ENCODE measurements at places on chromosomes 3 and 15.
A peak's percentile ranks its signal among the peaks of the same experiment; 100 is the strongest.

- DNase-seq, result no peak
Measured at GRCh38 chr3:45670991-45671390, 18.2 kb upstream of the SACM1L start.

DNA sequence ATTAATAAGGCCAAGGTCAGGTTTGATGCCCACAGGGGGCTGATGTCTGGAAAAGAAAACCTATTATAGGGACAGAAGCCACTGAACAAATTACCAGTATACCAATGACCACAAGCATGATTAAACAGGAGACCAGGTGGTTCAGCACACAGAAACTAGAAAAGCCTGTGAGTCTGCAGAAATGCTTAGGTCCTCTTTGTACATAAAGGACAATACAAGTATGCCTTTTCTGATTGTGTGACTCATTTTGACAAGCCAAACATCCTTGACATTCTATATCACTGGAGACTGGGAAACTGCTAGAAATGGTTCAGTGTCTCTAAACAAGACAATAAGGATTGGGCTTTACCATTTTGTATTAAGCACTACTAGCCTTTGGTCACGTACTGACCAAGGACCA, 113.2 kb upstream of the MYO5C start:
- no peak for DNase-seq

DNA sequence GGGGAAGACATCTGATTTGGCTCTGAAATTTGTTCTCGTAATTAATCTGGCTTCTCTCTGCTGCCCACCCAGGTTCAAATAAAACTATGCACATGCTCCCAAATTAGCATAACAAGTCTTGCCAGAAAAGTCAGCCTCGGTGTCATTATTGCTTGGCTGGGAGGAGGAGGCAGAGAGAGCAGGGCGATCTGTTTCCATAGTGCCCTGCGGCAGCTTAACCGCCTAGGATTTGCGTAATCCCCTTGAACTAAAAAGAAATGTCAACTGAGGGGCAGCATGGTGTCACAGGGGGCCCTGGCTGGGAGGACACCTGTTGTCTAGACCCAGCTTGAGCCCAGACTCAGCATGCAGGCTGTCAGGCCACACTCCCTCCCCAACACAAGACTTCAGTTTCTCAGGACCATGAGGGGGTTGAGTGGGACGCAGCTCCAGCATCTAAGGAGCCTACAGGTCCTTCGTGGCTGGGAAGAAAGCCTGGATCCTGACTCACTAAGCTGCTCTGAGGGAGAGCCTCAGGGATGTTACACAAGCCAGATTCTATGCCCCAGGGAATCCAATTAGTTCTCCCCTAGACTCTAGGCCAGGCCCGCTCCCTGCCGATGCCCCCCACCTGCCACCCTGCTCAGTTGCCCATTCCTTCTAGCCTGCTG, 17.3 kb downstream of the MRPS11 start:
- DNase-seq, result peak; percentile 22

- no peak for DNase-seq
Measured at GRCh38 chr3:189637750-189638149, 6.6 kb downstream of the TP63 start.

- DNase-seq, result peak; percentile 28
Measured at GRCh38 chr3:155805204-155805801, 775 bp downstream of the C3orf33 start.

- DNase-seq, result no peak
Measured at GRCh38 chr3:102084006-102084405, 234.7 kb downstream of the NFKBIZ start.

DNA sequence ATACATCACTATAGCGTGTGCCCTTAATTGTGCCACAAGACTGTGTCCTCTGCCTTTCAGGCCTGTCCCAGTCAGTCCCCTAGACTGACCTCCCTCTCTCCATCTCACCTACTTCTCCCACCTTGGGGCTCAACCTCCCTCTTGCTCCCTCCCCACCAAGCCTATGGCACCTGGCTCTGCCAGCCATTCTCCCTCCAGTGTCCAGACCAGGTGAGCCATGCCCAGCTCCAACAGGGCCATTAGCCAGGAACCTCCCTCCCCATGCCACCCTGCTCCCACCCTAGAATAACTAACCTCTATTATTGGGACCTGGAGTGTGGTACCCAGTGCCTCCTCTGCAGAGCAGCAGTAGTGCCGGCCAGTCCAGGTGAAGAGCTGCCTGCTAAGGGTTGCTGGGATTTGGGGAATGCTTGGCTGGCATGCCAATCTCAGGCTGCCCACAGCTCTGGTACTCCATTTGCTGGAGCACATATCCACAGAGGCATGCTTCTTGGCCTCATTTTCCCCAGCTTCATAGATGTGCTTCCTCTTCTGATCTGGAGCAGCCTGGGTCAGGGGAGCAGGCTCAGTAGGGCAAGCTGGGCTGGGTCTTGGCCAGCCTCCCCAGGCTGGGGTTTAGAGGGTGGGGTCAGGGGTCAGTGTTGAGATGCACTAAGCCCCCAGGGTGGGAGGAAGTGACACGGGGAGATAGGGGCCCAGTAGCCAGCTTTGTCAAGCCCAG, 38.8 kb downstream of the SAXO2 start:
- no peak for DNase-seq
